ENCODE measurements at places on chromosomes 3 and 15.

- DNase-seq = peak; percentile 66
Measured at GRCh38 chr3:179811321-179812095, 158.7 kb downstream of the USP13 start.

DNA sequence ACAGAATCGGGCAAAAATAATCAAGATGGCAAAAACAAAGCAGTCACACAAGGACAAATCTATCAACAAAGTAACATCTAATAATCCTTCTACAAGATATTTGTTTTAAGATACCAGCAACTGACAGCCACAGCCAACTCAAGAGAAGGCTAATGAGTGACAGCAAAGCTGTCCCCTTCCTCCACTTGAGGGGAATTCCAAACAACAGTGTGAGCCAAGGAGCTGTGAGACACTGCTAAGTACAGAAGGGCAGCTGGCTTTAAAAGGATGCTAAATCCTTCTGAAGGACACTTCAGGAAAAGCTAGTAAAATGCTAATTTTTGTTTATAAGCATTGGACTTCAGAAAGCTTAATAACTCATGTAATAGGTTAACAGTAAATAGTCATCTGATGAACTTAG is 120.3 kb upstream of the GOLGA8J start:
- no peak for DNase-seq

GRCh38 chr15:39157882-39158281 is 423.0 kb upstream of the THBS1 start:
- no peak for DNase-seq

GRCh38 chr3:41159588-41160189 is 39.6 kb upstream of the CTNNB1 start:
- DNase-seq = no peak

DNA sequence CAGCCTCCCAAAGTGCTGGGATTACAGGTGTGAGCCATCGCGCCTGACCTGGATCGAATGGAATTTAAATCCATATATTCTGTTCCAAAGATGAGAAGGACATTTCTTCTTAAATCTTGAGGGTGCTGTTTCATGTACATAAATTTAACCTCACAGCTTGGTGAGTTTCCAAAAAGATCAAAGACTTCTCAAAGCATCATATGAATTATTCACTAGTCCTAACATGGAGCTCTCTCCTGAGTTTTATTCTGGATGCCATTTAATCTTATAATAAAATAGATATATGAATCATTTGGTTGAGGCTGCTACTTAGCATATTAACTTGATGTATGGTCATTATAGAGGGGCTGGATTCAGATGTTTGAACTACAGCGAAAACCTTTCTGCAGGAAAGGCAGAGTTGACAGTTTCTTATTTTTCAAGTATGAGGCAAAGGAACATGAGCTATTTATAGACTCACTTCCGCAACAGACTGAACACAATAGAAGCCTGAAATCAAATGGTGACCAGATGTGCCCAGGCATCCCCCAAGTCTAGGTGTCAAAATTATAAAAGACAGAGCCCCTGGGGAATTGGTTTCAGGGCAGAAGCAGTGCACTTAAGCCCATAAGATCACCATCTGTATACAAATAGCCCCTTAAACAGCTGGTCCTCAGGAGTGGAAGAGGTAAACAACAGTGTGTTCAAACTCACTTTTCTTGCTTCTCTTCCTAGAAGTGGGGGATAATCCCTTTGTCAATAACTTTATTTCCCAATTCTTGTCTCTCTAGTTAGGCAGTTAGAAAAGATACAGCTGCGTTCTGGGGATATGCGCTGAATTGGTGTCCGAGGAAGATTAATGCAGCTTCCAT is 29.7 kb downstream of the STARD9 start:
- no peak for DNase-seq

DNA sequence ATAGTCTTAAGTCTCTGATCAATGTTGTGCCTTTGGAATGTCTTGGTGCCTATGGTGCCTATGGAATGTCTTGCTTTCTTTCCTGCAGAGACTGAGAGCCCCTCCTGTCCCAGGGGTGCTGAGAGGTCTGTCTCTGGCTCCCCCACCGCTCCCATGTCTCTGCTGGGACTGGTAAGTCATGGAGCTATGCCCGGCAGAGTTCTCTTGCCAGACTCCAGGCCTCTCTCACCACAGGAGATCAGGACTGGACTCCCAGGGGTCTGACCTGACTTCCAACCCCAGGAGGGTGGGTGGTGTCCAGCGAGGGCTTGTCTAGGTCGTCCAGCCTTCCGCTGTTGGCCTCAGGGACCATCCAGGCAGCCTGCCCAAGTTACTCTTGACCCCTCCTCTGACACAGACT is 14.0 kb upstream of the CYP11A1 start:
- DNase-seq = no peak

DNA sequence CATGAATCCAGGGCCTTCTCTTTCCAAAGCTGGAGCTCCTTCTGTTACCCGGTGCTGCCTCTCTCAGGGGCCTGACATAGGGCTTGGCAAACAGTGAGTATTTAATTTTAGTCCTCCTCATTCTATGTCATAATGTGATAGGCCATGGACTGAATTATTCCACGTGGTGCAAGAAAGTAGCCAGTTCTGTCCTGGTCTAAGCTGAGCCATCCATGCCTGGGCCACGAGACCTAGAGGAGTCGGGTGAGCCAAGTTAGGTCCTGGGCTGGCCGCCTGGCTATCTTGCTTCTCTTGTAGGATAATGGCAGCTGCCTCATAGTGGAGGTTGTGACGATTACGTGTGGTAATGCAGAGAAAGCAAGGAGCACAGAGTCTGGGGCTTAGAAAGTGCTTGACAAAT is 170.6 kb downstream of the FAM43A start:
- no peak for DNase-seq

- DNase-seq = no peak
Measured at GRCh38 chr3:122940628-122941086, 86.9 kb downstream of the SEMA5B start.

GRCh38 chr15:95290176-95290974 is 1040.1 kb upstream of the NR2F2 start:
- no peak for DNase-seq

GRCh38 chr15:77052556-77052955 is 18.4 kb downstream of the TSPAN3 start:
- DNase-seq = no peak

DNA sequence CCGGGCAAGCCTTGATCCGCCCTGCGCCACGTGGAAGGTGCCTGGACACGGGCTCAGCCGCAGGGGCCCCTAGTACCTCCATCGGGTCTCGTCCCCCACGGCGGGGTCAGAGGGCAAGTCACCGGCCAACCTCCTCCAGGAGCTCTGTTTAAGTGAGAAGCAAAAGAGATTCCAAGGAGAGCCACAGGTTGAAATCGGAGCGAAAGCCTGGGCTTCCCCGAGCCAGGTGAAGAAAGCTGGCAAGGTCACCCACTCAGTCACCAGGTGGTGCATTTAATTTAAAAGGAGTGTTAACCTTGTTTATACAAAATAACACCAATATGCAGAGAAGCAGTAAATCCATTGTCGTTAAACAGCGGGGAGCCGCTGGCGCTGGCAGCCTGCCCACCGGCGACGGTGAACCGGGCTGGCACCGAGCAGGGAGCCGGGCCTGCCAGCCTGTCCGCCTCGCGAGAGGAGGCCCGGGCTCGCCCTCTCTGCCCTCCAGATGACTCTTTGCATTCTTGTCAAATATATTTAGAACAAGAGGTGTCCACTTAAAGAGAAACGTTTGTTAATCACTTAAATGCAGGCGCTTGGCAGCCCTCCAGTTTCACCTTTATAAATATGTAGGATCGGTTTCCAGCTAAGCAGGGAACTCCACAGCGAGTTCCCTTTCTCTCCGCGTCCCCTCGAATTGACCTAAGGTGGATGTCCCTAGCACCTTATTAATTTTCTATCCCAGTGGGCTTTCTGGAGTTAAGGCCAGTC is 277.3 kb upstream of the NR2F2 start:
- peak; percentile 88 for DNase-seq

DNA sequence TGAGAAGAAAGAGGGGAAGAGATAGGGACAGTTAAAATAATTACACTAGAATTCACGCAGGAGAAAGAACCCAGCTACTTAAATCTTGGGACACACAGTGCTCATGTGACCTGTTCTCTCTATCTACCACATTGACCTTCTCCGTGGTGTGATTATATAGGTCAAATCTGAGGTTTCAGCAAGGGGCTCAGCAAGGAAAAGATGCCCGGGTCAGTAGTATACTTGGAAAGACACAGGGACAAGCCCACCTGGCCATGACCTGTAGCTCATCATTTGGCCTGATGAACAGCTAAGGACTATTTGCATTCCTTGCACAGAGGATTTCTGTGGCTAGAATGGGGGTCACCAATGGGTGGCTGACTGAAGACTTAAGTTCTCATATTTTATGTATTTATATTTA is 71.9 kb downstream of the SSR3 start:
- DNase-seq = no peak

- no peak for DNase-seq
Measured at GRCh38 chr3:156102267-156102931, 18.0 kb upstream of the KCNAB1 start.

DNA sequence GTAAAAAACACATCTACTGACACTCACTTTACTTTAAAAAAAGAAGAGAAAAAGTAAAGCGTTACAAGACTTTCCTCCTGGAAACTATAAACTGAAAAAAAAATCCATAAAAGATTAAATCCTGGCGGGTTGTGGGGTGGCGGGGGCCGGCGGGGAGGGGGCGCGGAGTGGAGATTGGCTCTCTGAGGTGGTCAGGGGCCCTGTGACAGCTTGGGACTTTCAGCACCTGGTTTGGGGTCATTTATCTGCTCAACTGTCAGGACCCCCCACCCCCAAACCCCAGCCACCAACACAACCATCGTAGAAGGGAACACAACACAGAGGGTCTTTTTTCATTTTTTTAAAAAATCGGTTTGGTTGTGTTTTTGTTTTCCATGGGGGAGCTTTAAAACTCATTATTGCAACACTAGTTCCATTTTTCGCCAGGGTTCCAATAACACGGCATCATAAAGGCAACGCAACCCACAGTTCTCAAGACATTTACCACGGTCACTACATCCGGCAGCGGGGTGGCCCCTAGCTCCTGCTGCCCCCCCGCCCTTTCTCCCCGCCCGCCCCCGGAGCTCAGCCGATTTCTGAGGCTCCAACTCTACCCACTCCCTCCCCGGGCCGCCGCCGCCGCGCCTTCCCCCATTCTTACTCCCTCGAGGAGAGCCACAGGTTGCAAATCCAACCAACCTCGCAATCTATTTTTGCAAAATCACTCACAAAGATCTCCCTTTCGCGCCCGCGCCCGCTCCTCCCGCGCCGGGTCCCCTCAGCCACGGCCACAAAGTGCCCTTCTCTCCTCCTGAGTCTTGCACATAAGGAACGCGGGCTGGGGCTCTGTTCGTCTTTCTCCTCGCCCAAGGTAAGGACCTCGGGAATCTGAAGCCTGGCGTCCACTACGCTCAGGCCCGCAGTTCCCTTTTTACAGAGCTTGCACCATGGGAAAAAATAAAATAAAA is 1.8 kb downstream of the BCL6 start:
- DNase-seq = no peak

GRCh38 chr3:21273259-21274025 is 477.6 kb downstream of the ZNF385D start:
- DNase-seq = no peak

DNA sequence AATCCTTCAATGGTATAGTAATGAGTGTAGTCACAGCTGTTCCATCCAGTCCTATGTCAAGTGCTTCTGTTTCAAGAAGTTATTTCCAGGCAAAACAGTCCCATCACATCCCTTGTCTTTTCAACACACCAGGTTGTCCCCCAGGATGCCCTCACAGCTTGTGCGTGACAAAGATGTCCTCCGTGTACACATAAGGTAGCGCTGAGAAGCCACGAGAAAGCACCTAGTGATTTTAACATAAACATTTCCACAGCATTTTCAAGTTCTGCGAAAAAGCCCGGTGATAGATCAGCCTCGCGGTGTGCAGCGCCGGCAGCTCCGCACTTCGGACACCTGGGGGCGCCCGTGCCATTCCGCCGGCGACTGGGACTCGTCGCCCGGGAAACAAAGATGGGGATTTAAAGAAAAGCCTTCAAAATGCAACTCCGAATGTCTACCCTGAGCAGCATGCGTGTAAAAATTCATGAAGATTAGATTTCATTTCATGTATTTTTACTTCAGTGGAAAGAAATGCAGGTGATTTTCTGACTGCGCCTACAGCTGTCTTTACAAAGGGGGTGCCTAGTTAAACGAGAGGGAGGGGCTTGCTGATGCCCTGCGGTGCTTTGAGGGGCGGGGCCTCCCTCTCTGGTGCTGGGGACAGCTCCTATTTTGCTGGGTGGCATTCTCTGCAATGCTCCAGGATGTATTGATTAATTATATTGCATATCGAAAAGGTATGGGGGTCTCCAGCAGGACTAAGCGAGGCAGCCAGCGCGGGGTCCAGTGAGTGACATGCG is 49.9 kb downstream of the KY start:
- peak; percentile 44 for DNase-seq

All from NCI-H2081 treated with DMSO at 0.1 percent for 48 hours (cell line).